Thymus (tissue), 14 donors: ENCODE measurements at places on chromosomes 4 and X.

GRCh38 chrX:154382483-154383069 lies 3.5 kb downstream of the EMD start:
- no peaks in the 10 kb centered on the region for H3K36me3 ChIP-seq
- H3K27me3 ChIP-seq, result no peaks in the 10 kb centered on the region
- no peak overlapping the region for H3K4me3 ChIP-seq
- H3K4me1 ChIP-seq, result peaks cover 17% of the 10 kb centered on the region

GRCh38 chr4:133969202-133969848 lies 232.3 kb downstream of the PABPC4L start:
- H3K4me3 ChIP-seq, result no peak overlapping the region
- H3K27ac ChIP-seq, result no peak overlapping the region
- no peaks in the 10 kb centered on the region for H3K36me3 ChIP-seq
- no peak for DNase-seq

GRCh38 chr4:22427675-22428074 lies 88.2 kb downstream of the ADGRA3 start:
- H3K4me3 ChIP-seq, result no peak overlapping the region
- H3K27ac ChIP-seq, result no peak overlapping the region

GRCh38 chr4:8832113-8832915 lies 39.3 kb downstream of the HMX1 start:
- no peaks in the 10 kb centered on the region for H3K36me3 ChIP-seq
- no peak overlapping the region for H3K27ac ChIP-seq
- H3K4me1 ChIP-seq, result no peaks in the 10 kb centered on the region
- peaks cover 6% of the 10 kb centered on the region for H3K27me3 ChIP-seq
- H3K4me3 ChIP-seq, result no peak overlapping the region

DNA sequence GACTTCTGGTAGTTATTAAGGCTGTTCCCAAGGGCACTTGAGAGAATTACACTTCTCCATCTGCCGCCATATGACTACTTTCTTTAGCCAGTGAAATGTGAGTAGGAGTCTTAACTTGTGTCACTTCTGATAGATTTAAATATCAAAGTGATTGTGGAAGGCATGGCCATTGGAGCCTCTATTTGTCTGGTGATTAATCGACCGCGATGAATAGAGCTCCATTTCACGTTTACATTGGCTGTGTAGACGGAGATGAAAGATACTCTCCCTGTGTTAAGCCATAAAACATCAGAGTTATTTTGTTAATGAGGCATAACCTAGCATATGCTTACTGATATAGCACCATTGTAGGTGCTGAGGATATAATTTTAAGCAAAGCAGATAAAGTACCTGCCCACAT lies 852.4 kb downstream of the CCSER1 start:
- no peak overlapping the region for H3K4me3 ChIP-seq
- H3K27me3 ChIP-seq, result no peaks in the 10 kb centered on the region
- H3K4me1 ChIP-seq, result no peaks in the 10 kb centered on the region
- no peaks in the 10 kb centered on the region for H3K36me3 ChIP-seq
- no peak overlapping the region for H3K27ac ChIP-seq

DNA sequence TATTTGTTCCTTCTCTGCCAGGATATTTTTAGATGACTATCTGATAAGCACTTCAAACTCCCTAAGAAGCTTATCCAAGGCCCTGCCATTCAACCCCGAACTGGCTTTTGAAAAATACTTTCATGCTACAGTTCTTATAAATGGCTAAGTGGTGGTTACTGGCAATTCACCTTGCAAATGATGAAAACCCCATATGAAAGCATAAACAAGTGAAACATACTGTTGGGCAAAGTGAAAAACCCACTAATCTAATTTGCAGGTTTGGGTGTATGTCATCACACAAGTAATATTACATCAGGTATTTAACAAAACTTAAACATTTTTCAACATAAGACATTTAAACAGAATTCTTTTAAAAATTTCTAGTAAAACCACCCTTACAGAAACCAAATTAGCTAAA lies 31.1 kb downstream of the TAPT1 start:
- no peak for DNase-seq
- no peak overlapping the region for H3K4me3 ChIP-seq
- no peak overlapping the region for H3K27ac ChIP-seq
- H3K27me3 ChIP-seq, result no peaks in the 10 kb centered on the region

DNA sequence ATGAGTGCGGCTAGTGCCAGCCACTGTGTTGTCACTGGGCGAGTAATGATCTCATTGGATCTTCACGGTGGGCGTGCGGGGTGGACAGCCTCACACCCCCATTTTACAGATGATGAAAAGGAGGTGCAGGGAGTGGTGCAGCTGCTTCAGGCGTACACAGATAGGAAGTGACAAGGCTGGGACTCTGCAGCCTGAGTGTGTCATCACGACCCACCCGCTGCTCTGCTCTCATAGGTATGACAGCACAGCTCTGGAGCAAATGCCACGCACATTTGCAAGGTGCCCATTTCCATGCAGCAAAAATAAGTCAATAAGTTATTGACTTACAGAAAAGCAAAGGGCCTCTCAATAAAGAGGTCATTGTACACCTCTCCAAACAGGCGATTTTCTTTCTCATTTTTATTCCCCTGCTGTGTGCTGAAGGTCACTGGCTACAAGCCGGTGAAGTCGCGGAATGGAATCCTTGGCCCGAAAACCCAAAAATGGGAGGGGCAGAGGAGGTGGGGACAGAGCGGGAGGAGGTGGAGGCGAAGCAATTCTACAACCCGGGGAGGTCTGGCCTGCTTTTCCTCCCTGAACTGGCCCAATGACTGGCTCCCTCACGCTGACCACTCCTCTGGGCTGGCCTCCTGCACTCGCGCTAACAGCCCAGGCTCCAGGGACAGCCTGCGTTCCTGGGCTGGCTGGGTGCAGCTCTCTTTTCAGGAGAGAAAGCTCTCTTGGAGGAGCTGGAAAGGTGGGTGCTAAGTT lies at the start of gene SOD3:
Gene SOD3 (plus strand): TSS at position 658 of the 750 bp plus-strand sequence. CDS start 3,949 bp downstream, outside the sequence.
- peak within 1 kb of the TSS; percentile 1 for H3K27ac ChIP-seq
- H3K27me3 ChIP-seq, result peaks cover 27% of the 10 kb centered on the region
- no peak for DNase-seq
- no peak within 1 kb of the TSS for H3K4me3 ChIP-seq
- H3K36me3 ChIP-seq, result no peaks in the 10 kb centered on the region
- no peaks in the 10 kb centered on the region for H3K4me1 ChIP-seq

DNA sequence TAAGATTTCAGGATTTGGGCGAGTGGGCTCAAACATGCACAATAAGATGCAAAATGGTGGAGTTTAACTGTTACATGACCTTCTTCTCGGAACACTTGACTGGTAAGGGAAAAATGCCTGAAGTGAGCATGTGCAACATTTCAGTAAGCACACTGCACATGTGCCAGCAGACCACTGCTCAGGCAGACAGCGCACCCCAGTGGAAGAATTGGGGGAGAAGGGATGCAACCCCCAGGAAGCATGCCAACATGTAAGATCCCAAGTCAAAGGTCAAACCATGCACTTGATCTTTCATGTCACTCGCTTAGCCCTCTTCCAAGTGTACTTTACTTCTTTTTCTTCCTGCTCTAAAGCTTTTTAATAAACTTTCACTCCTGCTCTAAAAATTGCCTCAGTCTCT lies 256.3 kb downstream of the CENPC start:
- no peak overlapping the region for H3K4me3 ChIP-seq
- H3K27me3 ChIP-seq, result no peaks in the 10 kb centered on the region
- H3K36me3 ChIP-seq, result no peaks in the 10 kb centered on the region
- H3K27ac ChIP-seq, result no peak overlapping the region
- H3K4me1 ChIP-seq, result no peaks in the 10 kb centered on the region

GRCh38 chr4:40258627-40259026 lies 61.8 kb downstream of the RHOH start:
- no peak for DNase-seq
- H3K27me3 ChIP-seq, result no peaks in the 10 kb centered on the region
- H3K4me1 ChIP-seq, result peaks cover 45% of the 10 kb centered on the region
- no peaks in the 10 kb centered on the region for H3K36me3 ChIP-seq
- H3K27ac ChIP-seq, result peak overlapping the region; percentile 36

DNA sequence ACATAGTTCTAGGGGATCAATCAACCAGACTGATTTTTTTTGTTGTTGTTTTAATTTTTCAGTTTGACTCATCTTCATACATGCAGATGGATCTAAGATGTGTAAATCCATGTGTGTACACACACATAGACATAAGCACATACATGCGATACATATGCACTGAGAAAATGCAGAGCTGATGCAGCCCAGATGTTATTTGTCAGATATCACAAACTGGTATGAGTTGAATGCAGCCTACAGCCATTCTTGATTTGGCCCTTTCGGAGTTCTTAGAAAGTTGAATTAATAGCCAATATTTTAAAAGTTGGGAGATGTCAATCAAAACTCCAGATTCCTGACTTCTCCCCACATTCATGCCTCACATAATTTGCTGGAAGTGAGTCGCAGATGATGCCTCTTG lies 180.4 kb downstream of the SPATA18 start:
- DNase-seq, result no peak
- no peaks in the 10 kb centered on the region for H3K4me1 ChIP-seq
- H3K27ac ChIP-seq, result no peak overlapping the region
- no peaks in the 10 kb centered on the region for H3K27me3 ChIP-seq
- no peak overlapping the region for H3K4me3 ChIP-seq
- H3K36me3 ChIP-seq, result no peaks in the 10 kb centered on the region

DNA sequence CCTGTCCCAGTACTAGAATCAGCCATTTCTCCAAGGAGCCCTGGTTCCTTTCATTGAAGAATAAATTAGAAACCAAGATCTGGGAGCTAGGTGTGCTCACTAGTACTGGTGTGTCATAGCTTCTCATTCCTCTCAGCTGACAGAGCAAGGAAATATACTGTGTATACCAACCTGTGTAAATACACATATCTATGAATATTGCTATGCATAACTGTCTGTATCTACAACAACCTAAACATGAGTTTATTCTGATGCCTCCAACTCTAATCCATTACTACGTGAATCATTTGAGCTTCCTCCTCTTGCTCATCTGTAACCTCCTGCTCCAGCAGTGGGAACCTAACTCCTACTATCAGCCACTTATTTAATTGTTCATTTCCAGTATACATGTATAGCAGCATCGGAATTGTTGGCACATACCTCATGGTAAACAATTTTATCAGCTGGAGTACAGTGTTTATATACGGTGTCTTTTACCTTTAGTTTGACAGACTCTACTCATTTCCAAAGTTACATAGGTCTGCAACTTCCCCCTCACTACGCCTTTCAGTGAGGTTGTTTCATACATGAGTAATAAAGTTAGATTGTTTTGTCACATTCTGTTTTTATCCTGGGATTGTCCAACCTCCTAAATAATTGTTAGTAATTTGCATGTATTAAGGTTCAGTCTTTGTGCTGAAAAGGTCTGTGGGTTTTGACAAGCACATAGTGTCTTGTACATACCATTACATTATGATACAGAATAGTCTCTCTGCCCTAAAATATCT lies 7.1 kb upstream of the SCRG1 start:
- H3K27ac ChIP-seq, result no peak overlapping the region
- no peak overlapping the region for H3K4me3 ChIP-seq
- DNase-seq, result no peak
- no peaks in the 10 kb centered on the region for H3K27me3 ChIP-seq

DNA sequence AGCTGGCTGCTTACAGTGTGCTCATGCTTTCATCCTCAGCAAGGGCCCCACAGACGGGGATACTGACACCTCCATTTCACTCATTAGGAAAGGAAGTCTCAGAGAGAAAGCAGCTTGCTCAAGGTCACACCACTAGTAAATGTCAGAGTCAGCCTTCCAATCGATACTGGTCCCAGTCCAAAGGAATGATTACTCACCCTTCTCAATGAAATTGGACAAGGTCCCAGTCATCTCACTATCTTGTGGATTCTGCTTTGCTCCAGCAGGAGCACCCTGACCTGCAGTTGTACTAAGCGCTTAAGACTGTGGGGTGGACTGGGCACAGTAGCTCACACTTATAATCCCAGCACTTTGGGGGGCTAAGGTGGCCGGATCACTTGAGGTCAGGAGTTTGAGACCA lies 132.2 kb upstream of the SLC34A2 start:
- H3K27me3 ChIP-seq, result no peaks in the 10 kb centered on the region
- no peaks in the 10 kb centered on the region for H3K36me3 ChIP-seq
- H3K4me1 ChIP-seq, result no peaks in the 10 kb centered on the region

DNA sequence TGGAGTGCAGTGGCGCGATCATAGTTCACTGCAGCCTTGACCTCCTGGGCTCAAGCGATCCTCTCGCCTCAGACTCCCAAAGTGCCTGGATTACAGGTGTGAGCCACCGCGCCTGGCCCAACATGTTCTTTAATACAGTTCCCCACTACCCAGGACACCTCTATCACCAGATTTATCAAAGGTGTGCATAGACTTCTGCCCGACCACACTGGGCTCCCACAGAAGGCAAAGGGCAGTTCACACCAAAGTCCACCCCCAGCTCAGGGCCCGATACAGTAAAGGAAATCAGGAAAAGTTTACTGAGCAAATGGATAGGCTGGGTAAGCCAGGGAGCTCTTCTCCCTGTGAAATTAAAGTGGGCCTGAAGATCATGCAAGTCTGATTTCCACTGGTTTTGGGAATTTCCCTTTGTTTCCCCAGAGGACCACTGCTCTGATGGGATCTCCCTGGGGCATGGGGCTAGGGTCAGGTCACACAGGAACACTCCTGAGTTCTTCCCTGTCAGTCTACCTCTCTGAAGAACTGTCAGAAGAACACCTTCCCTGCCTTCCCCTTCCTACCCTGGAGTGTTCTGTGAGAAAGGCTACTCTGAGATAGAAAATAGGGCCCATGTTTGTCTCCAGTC lies 17.7 kb upstream of the PIM2 start:
- H3K27ac ChIP-seq, result peak overlapping the region; percentile 91
- H3K4me1 ChIP-seq, result peaks cover 42% of the 10 kb centered on the region
- peak overlapping the region; percentile 32 for H3K4me3 ChIP-seq
- DNase-seq, result no peak

DNA sequence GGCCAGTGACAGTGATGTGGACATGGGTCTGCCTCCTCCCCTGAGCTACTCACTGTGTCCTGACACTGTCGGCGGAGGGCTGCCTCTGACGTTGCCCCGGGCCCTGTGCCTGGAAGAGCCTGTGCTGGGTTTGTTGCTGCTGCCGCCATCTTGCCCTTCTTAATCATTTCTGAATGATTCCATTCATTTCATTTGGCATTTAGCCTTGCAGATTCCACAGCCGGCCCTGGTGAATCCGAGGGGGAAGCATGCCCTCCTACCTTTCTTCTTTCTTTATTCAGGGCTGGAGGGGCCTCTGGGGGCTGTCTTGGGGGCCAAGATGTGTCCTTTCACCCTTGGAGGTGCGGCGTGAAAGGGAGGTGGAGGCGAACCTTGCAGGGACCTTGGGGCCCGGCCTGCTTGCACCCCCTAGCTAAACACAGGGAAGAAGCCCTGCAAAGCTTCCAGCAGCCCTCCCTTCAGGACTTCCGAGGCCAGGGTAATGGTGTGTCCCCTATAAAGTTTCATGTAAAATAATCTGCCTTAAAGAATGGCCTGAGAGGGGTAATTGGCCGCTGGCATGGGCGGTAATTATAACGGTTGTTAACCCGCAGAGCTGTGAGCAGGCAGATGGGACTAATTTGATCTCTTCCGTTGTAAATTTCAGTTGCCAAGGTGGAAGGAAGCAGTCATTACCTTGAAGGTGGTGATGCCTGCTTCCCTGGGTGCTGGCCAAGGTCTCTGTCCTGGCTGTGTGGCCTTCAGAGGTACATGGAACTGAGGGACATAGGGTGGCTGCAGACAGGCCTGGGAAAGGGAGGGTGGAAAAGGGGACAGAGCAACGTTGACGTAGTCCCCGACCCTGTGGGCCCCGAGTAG lies 92.3 kb downstream of the PSAPL1 start:
- H3K27me3 ChIP-seq, result no peaks in the 10 kb centered on the region
- H3K27ac ChIP-seq, result no peak overlapping the region
- no peaks in the 10 kb centered on the region for H3K36me3 ChIP-seq
- H3K4me1 ChIP-seq, result no peaks in the 10 kb centered on the region
- DNase-seq, result no peak

GRCh38 chr4:76538296-76538695 lies 103.3 kb downstream of the SHROOM3 start:
- no peak overlapping the region for H3K4me3 ChIP-seq
- no peaks in the 10 kb centered on the region for H3K36me3 ChIP-seq
- H3K4me1 ChIP-seq, result no peaks in the 10 kb centered on the region
- DNase-seq, result no peak
- H3K27ac ChIP-seq, result no peak overlapping the region
- H3K27me3 ChIP-seq, result no peaks in the 10 kb centered on the region
